SW 1271 (cell line): ENCODE measurements at places on chromosomes 1 and 21.

DNA sequence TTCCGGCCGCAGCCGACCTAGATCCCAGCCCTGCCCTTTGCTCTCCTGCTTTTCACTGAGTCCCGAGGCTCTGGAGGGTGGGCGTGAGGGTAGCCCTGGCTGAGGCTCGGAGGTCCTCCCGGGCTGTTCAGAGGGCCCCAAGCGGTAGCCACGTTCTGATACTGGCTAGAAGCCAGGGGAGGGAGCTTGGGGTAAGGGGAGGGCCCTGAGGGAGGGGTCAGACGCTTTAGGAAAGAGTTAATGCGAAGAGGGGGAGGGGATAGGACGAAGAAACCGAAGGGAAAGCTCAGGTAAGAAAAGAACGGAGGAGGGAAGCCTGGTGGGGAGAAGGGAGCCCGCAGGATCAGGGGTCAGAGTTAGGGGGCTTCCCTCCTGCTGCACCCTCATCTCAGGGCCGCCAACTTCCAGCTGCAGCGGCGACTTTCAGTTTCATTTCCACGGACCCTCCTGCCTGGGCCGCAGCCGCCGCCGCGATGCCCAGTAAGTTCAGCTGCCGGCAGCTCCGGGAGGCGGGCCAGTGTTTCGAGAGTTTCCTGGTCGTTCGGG, at the start of gene MOV10:
Gene MOV10, plus strand, starts transcription at position 220 of the 546 bp plus-strand sequence. Its CDS starts 254 bp downstream, at position 474.
- peak; percentile 71 for DNase-seq

DNA sequence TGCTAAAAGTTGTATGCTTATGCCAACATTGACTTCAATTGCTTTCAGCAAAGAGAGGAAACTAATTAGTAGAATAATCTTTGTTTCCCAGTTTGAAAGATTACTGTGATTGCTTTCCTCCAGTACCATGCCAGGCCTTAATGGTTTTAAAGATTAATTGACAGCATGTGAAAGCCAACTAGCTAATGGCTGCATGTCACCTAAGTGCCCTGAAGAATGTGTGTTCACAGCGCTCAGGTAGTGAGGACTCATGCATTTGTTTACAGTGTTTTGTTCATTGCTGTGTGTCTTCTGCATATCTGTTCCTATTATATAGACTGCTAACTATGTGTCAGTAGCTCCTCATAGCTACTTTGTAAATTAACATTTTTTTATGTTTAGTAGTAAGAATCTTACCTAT, 335.6 kb downstream of the LRRIQ3 start:
- no peak for DNase-seq

GRCh38 chr1:184576822-184577221, 177.8 kb downstream of the EDEM3 start:
- DNase-seq: no peak

DNA sequence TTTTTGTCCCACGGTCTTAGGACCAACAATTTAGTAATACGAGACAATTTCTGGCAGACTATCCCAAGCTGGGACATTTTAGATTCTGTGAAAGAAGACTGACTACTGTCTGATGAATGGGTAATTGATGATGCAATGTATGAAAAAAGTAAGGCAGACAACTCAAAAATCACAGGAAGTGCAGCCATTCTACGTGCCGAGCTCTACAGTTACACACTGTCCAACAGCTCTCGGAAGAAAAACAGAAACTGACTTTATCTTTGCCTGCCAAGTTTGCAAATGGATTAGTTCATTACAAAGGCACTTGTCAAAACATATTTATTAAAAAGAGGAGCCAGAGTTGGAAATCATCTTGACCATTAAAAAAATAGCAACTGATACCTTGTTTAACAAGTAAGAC, 31.3 kb downstream of the ZBTB8B start:
- no peak for DNase-seq

DNA sequence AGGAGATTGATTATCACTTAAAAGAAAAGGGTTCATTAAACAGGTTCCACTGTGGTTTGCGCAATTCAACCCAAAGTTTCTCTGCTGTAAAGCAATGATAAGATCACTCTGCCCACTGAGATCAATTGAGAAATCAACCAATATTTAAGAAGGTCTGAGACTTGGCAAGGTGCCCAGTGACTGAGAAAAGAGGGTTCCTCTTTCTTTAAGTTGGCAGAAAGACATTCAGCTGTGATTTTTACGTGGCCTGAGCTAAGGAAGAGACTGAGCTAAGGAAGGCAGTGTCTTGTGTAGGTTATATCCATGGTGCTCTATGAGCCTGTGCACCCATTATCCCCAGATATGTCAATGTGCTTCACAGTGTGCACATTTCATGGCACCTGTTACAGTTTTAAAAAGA, 344.1 kb downstream of the DISC1 start:
- no peak for DNase-seq
